ENCODE measurements at places on chromosomes 11 and 22. TPM values are rescaled to one million over a fixed set of nuclear protein-coding genes. Genes with fewer than 3 reads are reported as not detected.

- H3K27ac ChIP-seq = no peak overlapping the region
- no peaks in the 10 kb centered on the region for H3K27me3 ChIP-seq
- H3K36me3 ChIP-seq = peaks cover 19% of the 10 kb centered on the region
- no peak overlapping the region for H3K4me3 ChIP-seq
- H3K4me1 ChIP-seq = peaks cover 75% of the 10 kb centered on the region
Observed at GRCh38 chr22:24146791-24147353, 34.4 kb upstream of the SUSD2 start.

DNA sequence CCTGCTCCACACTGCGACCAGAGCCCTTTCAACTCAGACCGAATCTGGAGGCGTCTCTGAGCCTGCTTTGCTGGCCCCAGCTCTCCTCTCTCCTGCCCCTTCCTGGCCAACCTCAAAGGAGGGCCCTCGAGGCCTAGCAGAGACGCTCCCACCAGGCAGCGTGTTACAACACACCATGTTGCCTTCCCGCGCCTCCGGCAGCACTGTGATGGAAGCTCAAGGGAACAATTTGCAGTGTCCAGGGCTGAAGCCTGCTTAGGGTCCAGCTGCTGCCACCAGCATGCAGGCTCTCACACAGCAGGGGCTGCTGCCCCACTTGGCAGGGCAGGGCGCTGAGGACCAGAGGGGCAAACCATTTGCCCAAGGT, 18.4 kb downstream of the LINC01488 start:
- H3K36me3 ChIP-seq = no peaks in the 10 kb centered on the region

DNA sequence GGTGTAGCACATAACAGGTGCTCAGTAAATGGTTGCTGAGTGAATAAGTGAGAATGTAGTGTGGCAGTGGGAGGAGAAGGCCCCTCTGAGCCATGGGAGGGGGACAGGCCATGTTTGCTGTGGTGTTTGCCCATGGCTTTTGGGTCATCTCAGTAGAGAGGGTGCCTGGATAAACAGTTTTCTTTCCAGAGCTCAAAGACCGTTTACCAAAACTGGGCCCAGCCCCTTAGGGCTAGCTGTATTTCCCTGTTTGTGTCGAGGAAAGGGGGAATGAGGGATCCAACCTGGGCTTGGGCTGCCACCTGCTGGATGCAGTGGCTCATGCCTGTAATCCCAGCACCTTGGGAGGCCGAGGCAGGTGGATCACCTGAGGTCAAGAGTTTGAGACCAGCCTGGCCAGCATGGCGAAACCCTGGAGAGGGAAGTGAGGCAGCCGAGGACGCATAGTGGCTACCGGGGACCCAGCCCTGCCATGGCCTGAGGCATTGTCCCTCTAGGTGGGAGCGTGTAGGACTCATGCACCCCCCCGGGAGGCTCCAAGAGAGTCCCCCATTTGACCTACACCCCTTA, 8.7 kb upstream of the LTO1 start:
- no peaks in the 10 kb centered on the region for H3K36me3 ChIP-seq
- no peak overlapping the region for H3K27ac ChIP-seq
- H3K4me1 ChIP-seq = peaks cover 9% of the 10 kb centered on the region
- H3K4me3 ChIP-seq = no peak overlapping the region
- DNase-seq = no peak

GRCh38 chr11:45264839-45265515, 21.2 kb downstream of the SYT13 start:
- no peak overlapping the region for H3K4me3 ChIP-seq
- no peaks in the 10 kb centered on the region for H3K4me1 ChIP-seq
- peaks cover 15% of the 10 kb centered on the region for H3K27me3 ChIP-seq
- no peaks in the 10 kb centered on the region for H3K36me3 ChIP-seq

DNA sequence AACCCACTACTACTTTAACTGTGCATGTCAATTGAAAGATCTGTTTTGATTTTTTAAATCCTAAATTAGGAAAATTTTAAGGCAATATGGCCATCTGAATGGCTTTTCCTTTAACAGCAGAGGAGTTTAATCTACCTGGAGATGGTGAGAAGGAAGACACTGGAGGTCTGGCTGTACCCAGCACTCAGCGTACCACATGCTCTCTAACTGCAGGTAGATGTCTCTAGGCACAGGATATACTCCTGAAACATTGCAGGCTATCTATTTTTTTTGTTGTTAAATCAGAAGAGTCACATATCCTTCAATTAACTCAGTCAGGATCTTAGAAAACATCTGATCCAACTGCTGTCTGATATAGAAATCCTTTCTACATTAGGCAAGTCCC, 17.3 kb upstream of the CASTOR1 start:
- peak overlapping the region; percentile 81 for H3K4me3 ChIP-seq
- H3K4me1 ChIP-seq = peaks cover 100% of the 10 kb centered on the region
- H3K27ac ChIP-seq = peak overlapping the region; percentile 93
- no peaks in the 10 kb centered on the region for H3K27me3 ChIP-seq

GRCh38 chr22:23147617-23148387, 2.5 kb downstream of the RAB36 start:
- no peaks in the 10 kb centered on the region for H3K36me3 ChIP-seq
- peaks cover 28% of the 10 kb centered on the region for H3K4me1 ChIP-seq
- peaks cover 5% of the 10 kb centered on the region for H3K27me3 ChIP-seq
- H3K27ac ChIP-seq = no peak overlapping the region
- no peak for DNase-seq
- no peak overlapping the region for H3K4me3 ChIP-seq

DNA sequence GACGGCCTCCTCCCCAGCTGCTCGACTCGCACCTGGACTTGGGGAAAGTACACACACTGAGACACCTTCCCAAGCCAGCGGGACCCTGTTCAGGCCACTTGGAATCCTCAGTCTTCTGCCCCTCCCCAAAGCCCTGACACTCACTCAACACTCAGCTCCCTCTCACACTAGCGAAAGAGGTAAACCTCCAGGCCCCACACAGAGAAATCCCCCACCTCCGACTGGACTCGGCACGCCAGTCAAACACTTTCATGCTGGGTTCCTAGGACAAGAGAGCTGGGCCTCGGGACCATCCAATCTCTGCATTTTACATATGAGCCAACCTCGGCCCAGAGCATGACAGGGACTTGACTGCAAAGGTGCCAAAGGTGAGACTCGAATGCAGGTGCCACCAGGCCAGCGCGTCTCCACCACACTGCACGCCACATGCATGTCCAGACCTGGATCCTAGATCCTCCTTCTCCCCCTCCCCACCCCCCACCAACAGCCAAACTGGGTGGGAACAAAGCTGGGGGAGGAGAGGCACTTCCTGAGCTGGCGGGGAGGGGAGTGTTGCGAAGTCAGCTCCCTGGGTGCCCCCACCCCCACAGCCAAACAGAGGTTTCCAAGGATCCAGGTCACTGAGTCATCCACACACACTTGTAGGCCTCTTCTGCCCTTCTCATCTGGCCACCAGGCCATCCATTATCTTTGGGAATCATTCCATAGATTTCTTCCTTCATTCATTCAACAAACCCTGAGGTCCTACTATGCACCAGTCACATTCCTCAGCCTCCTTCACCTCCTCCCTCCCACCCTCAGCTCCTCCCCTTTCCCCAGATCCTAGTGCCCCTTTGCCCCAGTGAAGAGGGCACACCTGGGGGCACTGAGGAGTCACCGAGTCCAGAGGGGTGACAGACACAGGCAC, 10.7 kb upstream of the CD5 start:
- peak overlapping the region; percentile 65 for H3K4me3 ChIP-seq
- no peaks in the 10 kb centered on the region for H3K27me3 ChIP-seq
- no peak for DNase-seq
- H3K36me3 ChIP-seq = no peaks in the 10 kb centered on the region

Gene LMNTD2
- total RNA-seq = 0.34 TPM

Gene FOLR3
- total RNA-seq = not detected
